Immature natural killer cell (primary cell): ENCODE measurements at places on chromosomes 11 and 22. TPM values are rescaled to one million over a fixed set of nuclear protein-coding genes. Genes with fewer than 3 reads are reported as not detected.

The SCUBE2 gene
- polyA plus RNA-seq: not detected

The POU2F3 gene
- not detected for polyA plus RNA-seq

The APOC3 gene
- polyA plus RNA-seq: not detected

The SYT13 gene
- polyA plus RNA-seq: not detected

The PRR33 gene
- polyA plus RNA-seq: 0.35 TPM

The FOSL1 gene
- 0.13 TPM for polyA plus RNA-seq

The LRP4 gene
- not detected for polyA plus RNA-seq

The MFRP gene
- not detected for polyA plus RNA-seq

The SEPTIN3 gene
- not detected for polyA plus RNA-seq

The ACTN3 gene
- not detected for polyA plus RNA-seq

The GLB1L2 gene
- 1.7 TPM for polyA plus RNA-seq

The SAA1 gene
- polyA plus RNA-seq: not detected

The FUT4 gene
- 1.3 TPM for polyA plus RNA-seq

The FAM111B gene
- not detected for polyA plus RNA-seq

The SLC22A9 gene
- not detected for polyA plus RNA-seq

The MUC5AC gene
- not detected for polyA plus RNA-seq

The SMIM35 gene
- polyA plus RNA-seq: 0.49 TPM

The USP2 gene
- not detected for polyA plus RNA-seq

The MMP27 gene
- not detected for polyA plus RNA-seq

The CASP4 gene
- 141 TPM for polyA plus RNA-seq

The FAM180B gene
- polyA plus RNA-seq: not detected

The DEPDC7 gene
- polyA plus RNA-seq: 0.65 TPM

The NRIP3 gene
- polyA plus RNA-seq: 0.19 TPM

The ZNF280A gene
- not detected for polyA plus RNA-seq

The DNHD1 gene
- 0.74 TPM for polyA plus RNA-seq

The OR52M1 gene
- not detected for polyA plus RNA-seq

The RRP8 gene
- polyA plus RNA-seq: 25.7 TPM
